ENCODE measurements at places on chromosomes 3 and 15.
A peak's percentile ranks its signal among the peaks of the same experiment; 100 is the strongest.

DNA sequence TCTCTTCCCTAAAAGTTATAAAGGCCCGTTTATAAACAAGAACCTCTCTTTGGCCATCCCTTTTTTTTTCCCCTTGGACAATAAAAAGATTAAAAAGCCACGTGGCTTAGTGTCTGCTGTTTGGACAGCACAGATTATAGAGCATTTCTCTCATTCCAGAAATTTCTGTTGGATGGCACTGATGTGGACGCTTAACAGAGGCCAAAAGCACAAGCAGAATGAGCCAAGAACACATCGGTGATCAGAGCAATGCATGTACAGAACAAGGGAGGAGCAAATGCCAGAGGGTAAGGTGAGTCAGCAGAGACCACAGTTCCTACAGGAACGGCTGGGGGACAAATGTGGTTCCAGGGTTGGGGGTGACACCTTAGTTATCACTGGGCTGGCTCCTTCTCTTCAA lies 30.3 kb upstream of the CTNNB1 start:
- no peaks in the 10 kb centered on the region for H3K4me1 ChIP-seq
- no peak for DNase-seq
- H3K27ac ChIP-seq, result no peak overlapping the region
- H3K27me3 ChIP-seq, result no peaks in the 10 kb centered on the region
- no peak overlapping the region for H3K4me3 ChIP-seq

DNA sequence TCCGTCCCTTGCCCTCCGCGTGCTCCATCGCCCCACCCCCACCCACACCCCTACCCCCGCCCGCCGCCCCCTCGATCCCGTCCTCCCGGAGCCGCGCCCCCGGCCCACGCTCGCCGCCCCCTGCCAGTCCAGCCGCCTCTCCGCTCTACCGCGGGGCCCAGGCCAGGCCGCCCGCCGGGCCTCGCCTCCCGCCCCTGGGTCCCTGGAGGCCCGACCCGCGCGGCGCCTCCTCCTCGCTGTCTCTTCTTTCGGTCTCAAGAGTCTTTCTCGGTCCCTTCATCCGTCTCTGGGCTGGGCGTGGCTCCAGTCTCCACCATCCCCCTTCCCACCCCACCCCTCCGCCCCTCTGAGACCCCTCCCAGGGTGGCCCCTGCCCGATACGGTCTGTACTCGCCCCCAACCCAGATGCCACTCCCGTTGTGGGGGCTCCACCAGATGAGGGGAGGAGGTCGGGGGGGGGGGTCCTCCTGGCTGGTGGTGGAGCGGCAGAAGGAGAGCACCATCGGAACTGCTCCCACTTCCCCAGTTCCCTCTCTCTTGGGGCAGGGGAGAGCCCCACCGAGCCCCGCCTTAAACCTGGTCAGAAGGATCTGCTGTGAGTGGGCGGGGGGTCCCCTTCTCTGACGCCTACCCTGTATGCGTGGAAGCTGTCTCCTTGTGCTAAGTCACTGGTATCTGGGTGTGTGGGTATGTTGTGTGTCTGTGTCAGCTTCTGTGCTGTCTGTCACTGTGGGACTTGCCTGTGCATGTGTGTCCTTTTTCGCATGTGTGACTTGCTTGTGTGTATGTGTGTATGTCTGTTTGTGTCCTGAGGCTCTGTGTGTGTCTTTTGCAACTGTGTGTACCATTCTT lies 1.0 kb downstream of the PRKCD start:
- H3K36me3 ChIP-seq, result peaks cover 3% of the 10 kb centered on the region
- peak; percentile 43 for DNase-seq
- H3K27ac ChIP-seq, result peak overlapping the region; percentile 99
- H3K4me1 ChIP-seq, result peaks cover 10% of the 10 kb centered on the region
- H3K27me3 ChIP-seq, result no peaks in the 10 kb centered on the region

DNA sequence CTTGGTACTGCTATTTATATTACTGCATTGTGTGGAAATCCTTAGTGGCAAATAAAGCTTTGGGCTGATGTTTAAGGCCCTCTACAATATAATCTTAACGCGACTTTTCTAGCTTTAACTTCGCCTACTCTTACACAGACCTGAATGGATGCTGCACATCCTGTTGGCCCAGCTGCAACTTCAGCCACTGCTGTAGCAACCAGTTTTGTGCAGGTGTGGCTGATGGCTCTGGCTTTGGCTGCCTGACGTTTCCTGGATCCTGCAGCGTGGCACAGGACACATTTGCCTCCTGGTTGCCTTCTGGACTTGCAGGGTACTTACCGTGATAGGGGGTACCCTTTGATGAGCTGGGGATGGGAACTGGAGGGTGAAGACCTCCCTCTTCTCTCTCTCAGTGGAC lies 20.2 kb upstream of the ERICH6 start:
- H3K27ac ChIP-seq, result no peak overlapping the region
- no peaks in the 10 kb centered on the region for H3K4me1 ChIP-seq
- H3K36me3 ChIP-seq, result no peaks in the 10 kb centered on the region
- no peak for DNase-seq

- no peak overlapping the region for H3K4me3 ChIP-seq
- DNase-seq, result no peak
- no peaks in the 10 kb centered on the region for H3K36me3 ChIP-seq
- H3K27me3 ChIP-seq, result no peaks in the 10 kb centered on the region
- H3K4me1 ChIP-seq, result peaks cover 30% of the 10 kb centered on the region
Measured at GRCh38 chr3:190444576-190445145, 5.0 kb downstream of the TMEM207 start.

- H3K4me3 ChIP-seq, result no peak overlapping the region
- H3K27me3 ChIP-seq, result no peaks in the 10 kb centered on the region
- H3K36me3 ChIP-seq, result peaks cover 35% of the 10 kb centered on the region
- no peak overlapping the region for H3K27ac ChIP-seq
- no peak for DNase-seq
- H3K4me1 ChIP-seq, result no peaks in the 10 kb centered on the region
Measured at GRCh38 chr3:53226841-53227407, 28.9 kb downstream of the TKT start.

- H3K4me1 ChIP-seq, result no peaks in the 10 kb centered on the region
- no peak for DNase-seq
- H3K36me3 ChIP-seq, result no peaks in the 10 kb centered on the region
- no peak overlapping the region for H3K4me3 ChIP-seq
- H3K27ac ChIP-seq, result no peak overlapping the region
Measured at GRCh38 chr3:190314741-190315140, 7.5 kb downstream of the CLDN1 start.

DNA sequence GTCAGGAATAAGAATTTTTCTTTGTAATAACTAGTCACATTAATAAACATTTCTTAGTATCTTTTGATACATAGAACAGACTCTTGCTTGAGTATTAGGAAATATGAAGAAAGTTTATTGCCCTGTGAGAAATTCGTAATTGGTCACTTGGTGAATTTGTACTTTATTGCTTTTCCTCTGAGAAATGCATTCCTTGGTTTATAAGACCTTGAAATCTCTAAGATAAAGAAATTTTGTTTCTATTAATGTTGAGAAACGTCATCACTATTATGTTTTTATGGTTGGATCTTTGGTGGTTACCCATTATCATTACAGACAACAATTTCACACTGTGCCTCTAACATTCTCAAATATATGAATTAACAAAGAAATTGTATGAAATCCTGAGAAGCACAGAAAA lies 652.0 kb upstream of the NECTIN3 start:
- no peak overlapping the region for H3K4me3 ChIP-seq
- H3K27me3 ChIP-seq, result no peaks in the 10 kb centered on the region
- no peaks in the 10 kb centered on the region for H3K36me3 ChIP-seq
- no peaks in the 10 kb centered on the region for H3K4me1 ChIP-seq
- no peak overlapping the region for H3K27ac ChIP-seq

DNA sequence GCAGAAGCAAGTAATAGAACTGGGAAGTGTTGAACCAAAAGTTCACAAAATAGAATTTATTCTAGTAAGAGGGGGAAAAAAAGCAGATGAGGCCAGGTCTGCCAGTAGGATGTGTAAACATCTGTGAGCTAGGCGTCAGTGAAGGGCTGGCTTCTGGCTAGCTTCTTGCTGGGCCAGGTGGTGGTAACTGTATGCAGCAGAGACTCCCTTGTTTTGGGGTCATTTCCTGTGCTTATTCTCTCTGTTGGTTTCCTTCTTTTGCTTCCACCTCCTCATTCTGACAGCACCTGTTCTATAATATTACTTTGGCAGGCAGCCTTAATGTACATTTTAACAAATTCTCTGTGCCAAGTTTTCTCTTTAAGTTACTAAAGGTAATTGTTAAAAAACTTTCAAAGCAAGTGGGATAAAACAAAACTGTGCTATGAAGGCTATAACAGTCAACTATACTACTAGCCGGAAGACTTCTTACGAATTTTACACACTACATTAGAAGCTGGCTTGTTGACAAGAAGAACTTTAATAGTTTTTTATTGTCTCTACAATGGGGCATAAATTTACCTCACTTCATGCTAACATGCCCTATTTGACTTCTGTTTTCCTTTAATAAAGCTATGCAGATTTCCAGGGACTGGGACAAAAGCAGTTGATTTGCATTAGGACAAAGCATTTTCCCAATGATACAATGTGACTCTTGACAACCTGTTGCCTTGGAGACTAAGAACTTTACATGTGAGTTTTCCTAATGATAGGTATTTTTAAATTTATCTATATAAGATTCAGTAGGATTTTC lies 318.8 kb upstream of the NAALADL2 start:
- H3K4me1 ChIP-seq, result no peaks in the 10 kb centered on the region
- no peaks in the 10 kb centered on the region for H3K27me3 ChIP-seq
- H3K36me3 ChIP-seq, result no peaks in the 10 kb centered on the region
- no peak overlapping the region for H3K27ac ChIP-seq

GRCh38 chr3:69547461-69547880 lies 161.6 kb upstream of the FRMD4B start:
- H3K27ac ChIP-seq, result no peak overlapping the region
- H3K27me3 ChIP-seq, result peaks cover 16% of the 10 kb centered on the region
- no peak overlapping the region for H3K4me3 ChIP-seq
- no peak for DNase-seq
- no peaks in the 10 kb centered on the region for H3K36me3 ChIP-seq

DNA sequence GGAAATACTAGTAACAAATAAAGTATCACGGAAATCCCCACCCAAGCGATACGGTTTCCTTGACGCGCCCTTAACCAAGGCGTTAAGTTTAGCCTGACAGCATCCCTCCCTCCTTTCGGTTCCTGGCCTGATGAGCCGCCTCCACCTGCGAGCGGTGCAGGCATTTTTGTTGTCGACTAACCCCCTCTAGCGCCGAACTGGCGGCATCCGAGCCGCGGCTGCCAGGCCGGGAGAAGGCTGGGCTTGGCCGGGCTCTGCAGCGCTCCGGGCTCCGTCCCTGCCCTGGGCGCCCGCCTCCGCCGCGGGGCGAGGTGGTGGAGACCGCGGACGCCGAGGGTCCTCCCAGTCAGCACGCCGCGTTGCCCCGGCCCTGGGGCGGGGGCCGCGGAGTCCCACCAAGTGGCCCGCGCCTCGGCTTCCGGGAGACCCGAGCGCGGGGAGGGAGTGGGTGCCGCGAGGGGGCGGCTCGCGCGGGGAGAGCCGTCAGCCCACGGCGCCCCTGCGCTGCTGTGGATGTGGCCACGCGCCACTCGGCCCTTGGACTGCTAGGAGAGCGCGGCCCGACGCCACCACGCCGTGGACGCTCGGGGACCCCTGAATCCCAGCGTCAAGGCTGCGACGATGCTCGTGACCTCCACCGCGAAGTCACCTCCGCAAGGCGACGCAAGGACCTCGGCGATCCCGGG lies 1.1 kb upstream of the EPHA6 start:
- H3K4me3 ChIP-seq, result peak overlapping the region; percentile 64
- DNase-seq, result peak; percentile 46
- H3K27me3 ChIP-seq, result peaks cover 5% of the 10 kb centered on the region
- peaks cover 8% of the 10 kb centered on the region for H3K4me1 ChIP-seq

DNA sequence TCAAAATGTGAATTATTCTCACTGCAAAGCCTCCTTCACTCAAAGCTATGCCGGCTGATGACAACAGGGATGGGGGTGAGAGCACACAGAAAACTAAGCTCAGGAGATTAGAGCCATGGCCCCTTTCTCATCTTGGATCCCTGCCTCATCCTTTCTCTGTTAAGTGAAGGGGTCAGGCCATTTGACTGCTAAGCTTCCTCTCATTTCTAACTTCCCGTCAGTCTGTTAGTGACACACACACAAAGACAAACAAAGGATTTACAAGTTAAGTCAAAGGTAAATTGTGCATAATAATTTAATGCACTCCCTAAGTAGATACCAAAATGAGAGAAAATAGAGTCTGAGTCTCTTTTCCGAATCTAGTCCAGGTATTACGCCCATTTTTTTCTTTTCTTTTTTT lies 1.2 kb downstream of the SS18L2 start:
- H3K27me3 ChIP-seq, result no peaks in the 10 kb centered on the region
- H3K36me3 ChIP-seq, result peaks cover 3% of the 10 kb centered on the region
- DNase-seq, result no peak
- H3K4me1 ChIP-seq, result peaks cover 7% of the 10 kb centered on the region
- peak overlapping the region; percentile 80 for H3K27ac ChIP-seq

DNA sequence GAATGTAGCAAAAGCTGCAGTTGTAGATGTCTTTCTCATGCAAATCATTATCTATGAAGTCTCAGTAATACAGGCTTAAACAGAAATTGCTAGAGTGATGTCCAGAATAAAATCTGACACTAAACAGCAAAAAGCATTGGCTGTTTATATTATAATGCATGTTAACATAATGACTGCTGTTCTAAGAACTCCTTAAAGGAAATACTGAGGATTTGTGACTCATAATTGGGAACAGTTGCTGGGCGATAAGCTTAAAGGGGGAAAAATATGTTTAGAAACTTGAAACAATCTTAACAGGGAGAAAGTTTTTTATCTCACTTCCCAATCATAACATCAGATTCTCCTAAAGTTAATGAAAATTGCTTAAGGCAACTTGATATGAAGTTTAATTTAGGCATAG lies 17.5 kb downstream of the TIPARP start:
- H3K27ac ChIP-seq, result no peak overlapping the region
- no peak overlapping the region for H3K4me3 ChIP-seq
- no peaks in the 10 kb centered on the region for H3K27me3 ChIP-seq
